Gastrocnemius medialis (tissue), 4 donors: ENCODE measurements at places on chromosomes 6 and 20.

DNA sequence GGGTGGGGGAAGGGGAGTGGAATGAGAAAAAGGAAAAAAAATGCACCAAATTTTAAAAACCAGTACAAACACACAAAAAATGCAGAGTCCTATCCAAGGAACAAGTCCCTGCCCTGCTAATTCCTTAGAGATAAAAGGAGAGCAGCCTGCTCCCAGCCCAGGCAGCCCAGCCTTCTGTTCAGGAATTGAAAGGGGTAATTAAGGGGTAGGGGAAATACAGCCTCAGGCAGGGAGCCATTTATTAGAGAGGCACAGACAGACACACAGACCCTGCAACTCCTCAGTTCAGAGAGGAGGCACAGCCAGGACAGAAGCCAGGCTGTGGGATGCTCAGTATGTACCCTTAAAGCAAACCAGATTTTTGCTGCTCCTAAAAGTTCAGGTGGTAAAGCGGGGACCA, 137.2 kb downstream of the EYA2 start:
- DNase-seq: no peak

DNA sequence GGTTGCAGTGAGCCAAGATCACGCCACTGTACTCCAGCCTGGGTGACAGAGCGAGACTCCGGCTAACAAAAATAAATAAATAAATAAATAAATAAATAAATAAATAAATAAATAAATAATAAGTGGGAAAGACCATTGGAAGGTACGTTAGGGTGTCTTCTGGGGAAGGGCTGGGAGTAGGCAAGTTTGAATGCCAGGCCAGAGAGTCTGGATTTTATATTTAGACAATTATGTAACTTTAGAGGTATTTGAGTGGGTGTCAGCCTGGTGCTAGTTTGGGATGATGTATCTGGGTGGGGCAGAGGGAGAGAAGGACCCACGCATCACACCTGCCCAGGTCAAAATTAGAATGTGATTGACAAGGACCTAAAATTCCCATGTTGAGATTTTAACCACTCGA, 108.5 kb upstream of the PRND start:
- no peak for DNase-seq

DNA sequence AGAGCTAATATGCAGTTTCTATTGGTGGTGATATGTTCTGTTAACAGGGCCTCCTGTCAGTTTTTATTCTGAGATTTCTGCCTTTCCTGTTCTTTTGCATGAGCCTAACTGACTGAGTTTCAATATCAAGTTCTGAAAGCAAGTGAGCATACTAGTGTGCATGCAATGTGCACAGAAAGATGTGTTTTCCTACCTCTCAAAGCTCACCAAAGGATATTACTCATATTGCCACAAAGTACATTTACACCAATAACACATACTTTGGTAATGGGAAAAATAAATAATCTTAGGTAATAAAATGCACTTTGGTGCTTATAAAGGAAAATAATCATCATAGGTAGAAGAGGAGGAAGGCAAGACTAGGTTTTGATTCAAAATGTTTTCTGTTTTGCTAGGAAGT, 195.0 kb downstream of the KHDC1L start:
- DNase-seq: no peak

DNA sequence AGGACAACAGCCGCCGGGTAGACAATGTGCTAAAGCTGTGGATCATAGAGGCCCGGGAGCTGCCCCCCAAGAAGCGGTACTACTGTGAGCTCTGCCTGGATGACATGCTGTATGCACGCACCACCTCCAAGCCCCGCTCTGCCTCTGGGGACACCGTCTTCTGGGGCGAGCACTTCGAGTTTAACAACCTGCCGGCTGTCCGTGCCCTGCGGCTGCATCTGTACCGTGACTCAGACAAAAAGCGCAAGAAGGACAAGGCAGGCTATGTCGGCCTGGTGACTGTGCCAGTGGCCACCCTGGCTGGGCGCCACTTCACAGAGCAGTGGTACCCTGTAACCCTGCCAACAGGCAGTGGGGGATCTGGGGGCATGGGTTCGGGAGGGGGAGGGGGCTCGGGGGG, 16.7 kb upstream of the ZBTB9 start:
- DNase-seq: no peak

- no peak for DNase-seq
These were observed 20.0 kb upstream of the LIN28B start for GRCh38 chr6:104936766-104937535.

GRCh38 chr6:63663147-63663955, 27.7 kb downstream of the PHF3 start:
- DNase-seq: no peak
